ENCODE measurements at places on chromosomes 16 and 17.

GRCh38 chr17:40515491-40516041 lies 14.1 kb upstream of the TNS4 start:
- no peak for ATAC-seq

DNA sequence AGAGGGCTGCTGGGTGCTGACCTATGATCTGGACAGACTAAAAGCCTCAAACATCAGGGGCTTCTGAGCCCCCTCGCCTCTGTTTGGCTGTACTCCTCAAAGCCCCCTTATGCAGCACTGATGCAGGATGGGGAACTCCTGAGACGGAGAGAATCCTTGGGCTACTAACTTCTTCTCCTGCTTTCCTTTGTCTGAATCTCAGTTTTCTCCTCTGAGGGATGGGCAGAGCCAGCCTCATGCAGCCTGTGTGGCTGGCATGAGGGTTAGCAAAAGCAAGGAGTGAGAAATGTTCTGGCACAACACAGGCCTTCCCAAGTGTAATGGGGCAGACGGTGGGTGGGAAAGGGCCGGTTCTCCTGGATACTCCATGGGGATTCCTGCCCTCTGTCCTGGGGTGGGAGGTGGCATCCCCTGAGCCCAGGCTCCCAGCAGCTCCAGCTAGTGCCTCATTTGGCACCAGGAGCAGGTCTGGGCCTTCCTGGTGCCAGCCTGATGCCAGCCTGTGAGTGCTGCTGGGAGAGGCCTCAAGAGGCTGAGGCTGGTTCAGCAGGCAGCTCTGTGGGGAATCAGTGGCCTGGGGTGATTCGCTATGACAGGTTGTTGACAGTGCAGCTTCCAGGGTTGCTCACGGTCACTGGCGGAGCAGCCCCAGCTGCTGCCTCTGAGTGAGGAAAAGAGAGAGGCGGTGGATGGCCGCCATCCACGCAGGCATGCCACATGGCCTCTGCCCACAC lies 4.0 kb upstream of the BRD7 start:
- ATAC-seq, result peak; percentile 84

DNA sequence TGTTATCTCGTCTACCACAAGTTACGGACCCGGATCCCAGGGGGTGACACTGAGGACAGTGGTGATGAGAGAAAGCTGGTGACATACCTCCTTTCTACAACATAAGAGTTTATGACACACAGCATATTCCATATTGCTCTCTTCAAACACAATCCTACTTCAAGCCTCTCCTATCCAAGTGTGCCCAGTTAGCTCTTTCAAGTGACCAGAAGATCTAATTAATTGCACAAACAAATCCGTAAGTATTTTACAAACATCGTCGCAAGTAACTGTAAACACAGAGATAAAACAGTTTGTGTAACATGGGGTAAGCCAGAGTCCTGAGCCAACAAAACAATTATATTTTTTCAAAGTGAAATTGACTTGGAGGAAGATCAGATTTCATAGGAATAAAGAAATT lies 235.0 kb downstream of the CHD9NB start:
- no peak for ATAC-seq

DNA sequence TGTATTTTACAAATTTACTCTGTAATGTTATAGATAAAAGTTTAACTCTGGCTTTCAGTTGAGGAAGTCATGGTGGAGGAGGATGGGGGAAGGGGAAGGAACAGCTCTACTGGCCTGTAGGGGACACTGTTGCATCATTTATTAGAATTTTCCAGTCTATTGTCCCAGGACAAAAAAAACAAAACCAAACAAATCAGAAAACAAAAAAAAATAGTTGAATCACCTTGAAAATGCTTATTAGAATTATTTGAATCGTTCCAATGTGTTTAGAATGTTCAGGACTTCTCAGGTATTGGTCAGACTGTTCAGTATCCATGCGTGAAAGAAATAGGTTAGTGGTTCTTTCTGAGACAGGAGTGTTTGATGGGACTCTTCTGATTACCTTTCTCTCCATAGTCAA lies 242.0 kb downstream of the FTO start:
- peak; percentile 81 for ATAC-seq

DNA sequence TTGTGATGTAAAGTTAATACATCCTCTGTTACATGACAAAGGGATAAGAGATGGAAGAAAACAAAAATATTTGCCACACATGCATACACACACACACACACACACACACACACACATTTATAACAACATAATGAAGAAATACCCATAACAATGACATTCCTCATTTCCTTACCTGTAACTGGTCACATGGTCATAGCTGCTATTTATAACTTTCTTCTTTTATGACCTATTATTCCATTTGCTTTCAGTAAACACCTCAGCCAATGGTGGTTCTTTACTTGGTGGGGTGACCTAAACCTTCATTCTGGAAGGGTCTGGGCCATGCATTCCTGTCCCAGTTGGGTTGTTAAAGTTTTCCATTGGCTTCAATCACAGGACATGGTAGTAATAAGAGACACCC lies 5.3 kb downstream of the MT2A start:
- no peak for ATAC-seq

DNA sequence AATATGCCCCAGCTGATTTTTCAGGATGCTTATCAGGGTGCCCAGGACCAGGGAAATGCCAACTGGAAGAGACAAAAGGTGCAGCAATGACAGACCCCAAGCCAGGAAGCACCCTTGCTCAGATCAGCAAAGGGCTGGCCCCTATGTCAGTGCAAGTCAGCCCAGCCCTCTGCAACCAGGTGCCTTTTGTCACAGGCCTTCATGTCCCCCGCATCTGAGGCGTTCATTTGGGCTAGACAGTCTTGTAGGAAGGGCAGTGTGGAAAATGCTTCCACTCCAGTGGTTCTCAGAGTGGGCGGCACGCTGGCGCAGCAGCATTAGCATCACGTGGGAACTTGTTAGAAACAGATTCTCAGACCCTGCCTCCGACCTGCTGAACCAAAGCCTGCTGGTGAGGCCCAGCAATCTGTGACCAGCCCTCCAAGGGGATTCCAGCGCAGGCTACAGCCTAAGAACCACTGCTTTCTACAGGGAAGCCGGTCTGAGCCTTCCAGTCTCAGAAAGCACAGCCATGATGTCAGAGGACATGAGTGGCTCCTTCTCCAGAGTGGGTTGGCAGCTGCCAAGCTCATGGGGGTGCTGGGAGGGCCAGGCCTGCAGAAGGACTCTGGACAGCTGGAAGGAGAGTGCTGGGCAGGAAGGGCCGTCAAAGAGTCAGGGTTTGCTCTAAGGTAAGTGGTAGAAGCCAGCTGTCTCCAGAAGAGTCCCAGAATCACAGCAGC lies 13.1 kb downstream of the SLC47A2 start:
- no peak for ATAC-seq

DNA sequence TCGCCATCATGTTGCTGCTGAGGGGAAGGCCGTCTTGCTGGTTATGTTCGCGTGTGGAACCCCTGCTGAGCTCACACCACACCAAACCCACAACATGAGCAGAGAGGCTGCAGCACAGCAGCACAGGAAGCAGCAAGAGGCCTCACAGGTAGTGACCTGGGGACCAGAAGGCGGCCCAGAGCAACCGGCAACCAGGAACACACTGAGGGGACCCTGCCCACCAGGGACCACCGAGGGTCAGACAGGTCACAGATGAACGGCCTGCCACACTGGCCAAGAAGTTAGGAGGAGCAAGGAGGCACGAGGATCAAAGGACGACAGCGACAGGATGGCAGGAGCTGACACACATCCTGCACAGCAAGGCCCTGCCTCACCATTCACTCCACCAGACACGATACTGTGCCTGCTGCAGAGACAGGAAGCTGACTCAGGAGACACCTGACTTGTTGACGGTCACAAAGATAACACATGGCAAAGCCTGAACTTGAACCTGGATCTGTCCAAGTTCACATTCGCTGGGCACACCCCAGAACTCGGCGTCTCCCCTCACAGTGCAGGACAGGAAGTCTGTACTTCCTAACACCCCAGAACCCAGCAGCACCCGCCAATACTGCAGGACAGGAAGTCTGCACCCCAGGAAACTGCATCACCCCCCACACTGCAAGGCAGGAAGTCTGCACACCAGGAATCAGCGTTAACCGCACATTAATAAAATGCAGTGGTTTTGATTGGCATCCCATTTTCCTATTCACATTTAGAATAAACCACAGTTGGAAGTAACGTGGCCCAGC lies 98.5 kb downstream of the ZNF778 start:
- ATAC-seq, result peak; percentile 61

- ATAC-seq, result peak; percentile 62
These were observed 12.6 kb downstream of the THRA start for GRCh38 chr17:40075201-40075941.

GRCh38 chr17:32828822-32829221 lies 48.1 kb downstream of the MYO1D start:
- peak; percentile 32 for ATAC-seq

- ATAC-seq, result no peak
These were observed 448.1 kb upstream of the CA10 start for GRCh38 chr17:52606590-52606989.

- no peak for ATAC-seq
These were observed 532.3 kb upstream of the PSMD7 start for GRCh38 chr16:73764321-73764720.

GRCh38 chr16:85514295-85514597 lies 98.9 kb upstream of the GSE1 start:
- peak; percentile 42 for ATAC-seq

GRCh38 chr16:54503856-54504219 lies 217.3 kb upstream of the IRX3 start:
- no peak for ATAC-seq

- peak; percentile 72 for ATAC-seq
These were observed 29.4 kb downstream of the HMOX2 start for GRCh38 chr16:4505356-4506147.

DNA sequence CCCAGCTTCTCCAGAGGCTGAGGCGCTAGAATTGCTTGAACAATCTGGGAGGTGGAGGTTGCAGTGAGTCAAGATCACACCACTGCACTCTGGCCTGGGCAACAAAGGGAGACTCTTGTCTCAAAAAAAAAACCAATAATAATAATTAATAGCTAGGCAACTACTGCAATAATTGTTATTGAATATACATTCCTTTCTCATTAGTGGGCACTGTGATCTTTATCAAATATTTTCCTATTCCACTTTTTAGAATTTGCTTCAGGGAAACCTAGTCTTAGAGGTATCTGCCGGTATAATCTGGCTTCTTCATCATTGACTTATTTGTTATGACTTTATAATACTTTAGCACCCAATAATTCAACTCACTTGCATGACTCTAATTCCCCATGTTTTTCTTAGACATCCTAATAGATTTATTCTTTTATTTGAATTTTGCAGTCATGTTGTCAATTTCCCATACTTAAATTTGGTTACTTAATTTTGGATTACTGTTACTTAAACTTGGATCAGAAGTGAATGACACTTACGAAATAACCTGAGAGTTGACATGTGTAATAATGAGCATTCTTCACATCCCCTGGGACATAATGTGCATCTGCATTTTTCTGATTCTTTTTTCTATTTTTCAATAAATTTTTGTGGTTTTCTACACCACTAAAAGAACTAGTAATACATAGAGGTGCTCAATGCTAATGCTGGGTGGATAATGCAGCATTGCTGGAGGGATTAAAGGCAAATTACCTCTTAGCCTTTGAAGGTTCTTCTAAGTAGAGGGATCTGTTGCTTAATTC lies 25.0 kb upstream of the KCNJ16 start:
- ATAC-seq, result no peak

GRCh38 chr17:57255182-57255775 lies 1.0 kb upstream of the MSI2 start:
- ATAC-seq, result no peak

DNA sequence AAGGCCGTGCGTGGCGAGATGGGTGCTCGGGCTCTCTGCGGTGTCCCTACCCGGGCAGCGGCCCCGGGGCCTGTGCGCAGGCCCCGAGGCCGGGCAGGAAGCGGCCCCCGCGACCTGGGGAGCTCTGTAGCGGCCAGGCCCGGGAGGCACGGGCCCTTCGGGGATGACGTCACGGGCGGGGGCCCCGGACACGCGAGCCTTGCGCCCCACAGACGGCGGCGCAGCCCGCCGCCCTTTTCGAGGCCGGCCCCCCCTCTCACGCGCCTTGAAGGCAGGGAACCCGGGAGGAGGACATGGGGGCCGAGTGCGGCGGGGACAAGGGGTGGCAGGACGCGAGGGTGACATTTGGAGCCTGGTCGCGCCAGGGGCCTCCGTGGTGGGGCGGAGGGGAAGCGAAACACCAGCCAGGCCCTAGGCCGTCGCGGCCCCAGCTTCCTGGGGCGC lies 1.1 kb downstream of the RAI1 start:
- peak; percentile 22 for ATAC-seq

- ATAC-seq, result peak; percentile 39
These were observed 2.2 kb downstream of the ZNF668 start for GRCh38 chr16:31071861-31072260.

GRCh38 chr17:74959826-74960515 lies 12.6 kb downstream of the HID1 start:
- peak; percentile 40 for ATAC-seq

DNA sequence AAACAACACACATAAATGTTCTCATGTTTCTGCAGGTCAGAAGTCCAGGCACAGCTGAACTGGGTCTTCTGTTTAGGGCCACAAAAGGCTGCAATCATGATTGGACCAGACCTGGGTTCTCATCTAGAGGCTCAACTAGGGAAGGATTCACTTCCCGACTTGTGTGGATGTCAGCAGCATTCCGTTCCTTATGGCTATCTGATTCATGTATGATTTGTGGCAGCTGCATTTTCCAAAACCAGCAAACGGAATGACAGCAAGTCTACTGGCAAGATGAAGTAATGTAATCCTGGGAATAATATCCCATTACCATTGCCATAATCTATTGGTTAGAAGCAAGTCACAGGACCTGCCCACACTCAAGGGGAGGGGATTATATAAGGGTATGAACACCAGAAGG lies 22.1 kb downstream of the CEP112 start:
- ATAC-seq, result no peak

DNA sequence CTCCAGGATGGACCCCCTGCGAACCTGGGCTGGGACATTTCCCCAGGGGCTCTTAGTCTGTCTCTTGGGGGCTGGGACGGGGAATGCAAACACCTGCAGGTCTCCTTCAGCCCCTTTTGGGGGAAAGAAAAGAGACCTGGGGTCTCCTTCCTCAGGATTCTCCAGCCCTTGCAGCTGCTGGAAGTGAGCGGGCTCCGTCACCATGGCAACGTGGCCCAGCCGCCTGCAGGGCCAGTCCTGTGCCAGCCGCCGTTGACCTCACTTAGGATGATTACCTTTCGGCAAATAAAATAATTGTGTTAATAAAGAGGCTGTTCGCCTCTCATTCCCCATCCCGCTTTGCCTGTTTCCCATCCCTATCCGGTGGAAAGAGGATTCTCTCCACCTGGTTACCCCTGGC lies 25.7 kb downstream of the MRM1 start:
- no peak for ATAC-seq

GRCh38 chr17:75689441-75689873 lies 22.3 kb downstream of the SAP30BP start:
- ATAC-seq, result peak; percentile 78
